Activated naive CD4-positive, alpha-beta T cell (primary cell): ENCODE measurements at places on chromosomes 4 and X.

DNA sequence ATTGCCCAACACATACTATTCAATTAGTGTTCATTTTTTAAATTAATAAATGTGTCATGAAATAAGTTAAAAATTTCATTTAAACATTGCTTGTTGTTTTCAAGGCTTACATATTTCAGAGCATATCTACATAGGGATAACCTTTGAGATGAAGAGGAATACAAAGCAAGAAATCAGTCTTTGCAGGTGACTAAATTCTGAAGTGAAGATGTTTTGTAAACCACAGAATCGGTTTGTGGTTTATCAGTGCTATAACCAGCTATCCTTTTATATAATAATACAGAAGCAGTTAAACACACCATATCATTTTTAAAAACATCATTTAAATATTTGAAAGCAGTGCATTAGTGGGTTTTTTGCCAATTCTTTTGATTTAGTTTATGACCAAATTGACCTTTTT lies 26.9 kb downstream of the FAM241A start:
- DNase-seq = no peak

- DNase-seq = no peak
Observed at GRCh38 chr4:40308528-40309122, 26.5 kb upstream of the CHRNA9 start.

- DNase-seq = no peak
Observed at GRCh38 chrX:155544881-155545280, 67.9 kb downstream of the TMLHE start.

DNA sequence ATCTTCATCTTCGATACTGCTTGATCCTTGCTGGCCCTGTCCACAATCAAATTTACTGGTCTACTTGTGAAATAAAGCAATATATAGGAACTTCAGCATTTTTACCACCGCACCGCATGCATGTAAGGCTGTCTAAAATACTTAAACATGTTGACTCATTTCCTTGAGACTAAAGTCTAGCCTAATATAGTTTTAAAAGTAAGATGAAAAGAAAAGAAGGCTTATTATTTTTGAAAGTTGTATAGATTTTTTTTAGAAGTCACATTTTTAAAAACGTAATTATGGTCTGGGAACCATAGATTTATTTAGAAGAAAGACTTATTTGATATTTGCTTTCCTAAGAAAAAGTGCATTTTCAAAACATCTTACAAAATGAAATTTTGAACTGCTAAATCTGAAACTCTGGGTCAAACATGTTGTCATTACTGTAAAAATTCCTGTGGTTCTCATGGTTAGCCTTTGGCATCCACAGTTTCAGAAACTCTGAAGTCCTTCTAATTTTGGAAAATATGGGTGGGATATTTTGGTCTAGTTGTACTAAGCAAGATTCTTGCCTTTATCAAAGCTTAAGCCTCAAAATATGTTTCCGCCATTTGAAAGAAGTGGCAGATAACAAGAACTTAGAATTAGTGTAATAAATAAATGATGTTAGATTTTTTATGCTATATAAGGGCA lies 423.5 kb upstream of the CTSO start:
- DNase-seq = no peak

GRCh38 chrX:13535376-13536165 lies 33.8 kb upstream of the EGFL6 start:
- no peak for DNase-seq

DNA sequence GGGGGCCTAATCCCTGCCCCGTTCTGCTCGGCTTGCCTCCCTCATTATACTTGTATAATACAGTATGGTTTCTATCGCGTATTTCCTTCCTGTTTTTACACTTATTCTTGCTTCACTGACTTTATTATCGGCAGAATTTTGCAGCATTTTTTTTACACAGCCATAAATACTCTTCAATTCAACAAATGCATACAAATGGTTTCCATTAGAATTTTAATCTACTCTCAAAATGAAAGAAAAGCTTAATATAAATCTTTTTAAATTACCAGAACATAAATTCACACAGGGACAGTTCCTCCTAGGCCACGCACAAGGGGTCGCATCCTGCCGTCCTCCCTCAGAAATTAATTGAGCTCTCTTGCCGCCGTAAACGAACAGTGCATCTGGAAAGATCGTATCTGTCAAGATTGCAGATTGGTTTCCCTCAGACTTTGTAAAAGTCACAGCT lies 42.9 kb downstream of the DCTD start:
- no peak for DNase-seq

GRCh38 chr4:7247521-7247920 lies 55.2 kb downstream of the SORCS2 start:
- no peak for DNase-seq

GRCh38 chrX:148466292-148466691 lies 34.1 kb upstream of the AFF2 start:
- no peak for DNase-seq

- no peak for DNase-seq
Observed at GRCh38 chrX:77900688-77901087, 1.4 kb downstream of the COX7B start.

GRCh38 chrX:149762696-149763614 lies 10.9 kb upstream of the HSFX1 start:
- DNase-seq = no peak

GRCh38 chr4:69051576-69051943 lies 44.7 kb upstream of the UGT2B7 start:
- DNase-seq = no peak

DNA sequence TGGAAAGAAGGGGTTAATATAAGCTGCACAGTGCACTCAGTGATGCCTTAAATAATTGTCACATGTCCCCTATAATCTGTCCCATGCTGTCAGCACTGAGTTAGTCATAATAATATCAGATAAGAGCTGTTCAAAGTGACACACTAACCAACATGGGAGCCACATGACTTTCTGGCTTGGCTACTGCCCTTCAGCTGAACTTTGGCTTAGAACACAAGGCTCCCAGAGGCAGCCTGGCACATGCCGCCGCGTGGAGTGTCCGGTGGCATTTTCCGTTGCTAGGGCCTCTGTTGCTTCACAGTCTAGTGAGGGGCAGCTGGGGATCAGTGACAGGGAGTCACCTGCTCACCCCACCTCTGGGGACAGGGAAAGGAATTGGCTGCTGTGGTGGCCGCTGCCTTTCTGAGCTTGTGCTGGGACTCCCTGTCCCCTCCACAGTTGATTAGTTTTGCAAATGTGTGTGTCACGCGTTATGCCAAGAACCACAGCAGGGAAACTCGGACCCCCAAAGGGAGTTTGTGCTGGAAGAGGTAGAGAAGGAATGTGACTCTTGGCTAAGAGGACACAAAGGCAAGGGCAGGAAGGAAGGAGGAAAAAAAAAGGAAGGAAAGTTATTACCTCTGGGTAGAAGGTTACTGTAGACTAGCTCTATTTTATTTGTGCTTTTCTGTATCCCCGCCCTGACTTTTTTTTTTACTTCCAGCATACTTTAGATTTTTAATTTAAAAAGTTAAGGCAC lies 41.1 kb upstream of the PPARGC1A start:
- no peak for DNase-seq

DNA sequence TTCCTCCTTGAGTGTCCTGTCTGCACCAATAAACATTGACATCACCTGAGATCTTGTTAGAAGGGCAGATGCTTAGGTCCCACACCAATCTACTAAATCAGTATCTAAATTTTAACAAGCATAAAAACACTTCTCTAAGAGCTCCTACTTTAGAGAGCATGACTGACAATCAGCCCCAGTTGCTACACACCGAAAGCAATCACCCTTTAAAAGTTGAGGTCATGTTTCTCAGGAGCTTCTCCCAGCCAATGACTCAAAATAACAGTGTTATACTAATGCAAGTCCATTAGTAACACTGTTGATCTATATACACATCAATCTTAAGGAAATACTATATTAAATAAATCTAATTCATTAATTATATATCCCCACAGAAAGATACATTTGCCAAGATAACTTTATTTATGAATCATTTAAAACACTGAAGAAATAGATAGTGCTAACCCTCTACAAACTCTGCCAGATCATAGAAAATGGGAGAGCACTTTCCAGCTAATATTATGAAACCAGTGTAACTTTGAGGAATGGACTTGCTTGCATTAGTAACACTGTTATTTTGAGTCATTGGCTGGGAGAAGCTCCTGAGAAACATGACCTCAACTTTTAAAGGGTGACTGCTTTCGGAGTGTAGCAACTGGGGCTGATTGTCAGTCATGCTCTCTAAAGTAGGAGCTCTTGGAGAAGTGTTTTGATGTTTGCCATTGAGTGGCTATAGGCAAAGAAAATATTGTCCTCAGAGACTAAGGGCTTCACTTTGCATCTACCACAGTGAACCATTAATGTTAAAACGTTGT lies 109.8 kb upstream of the HDX start:
- DNase-seq = no peak

DNA sequence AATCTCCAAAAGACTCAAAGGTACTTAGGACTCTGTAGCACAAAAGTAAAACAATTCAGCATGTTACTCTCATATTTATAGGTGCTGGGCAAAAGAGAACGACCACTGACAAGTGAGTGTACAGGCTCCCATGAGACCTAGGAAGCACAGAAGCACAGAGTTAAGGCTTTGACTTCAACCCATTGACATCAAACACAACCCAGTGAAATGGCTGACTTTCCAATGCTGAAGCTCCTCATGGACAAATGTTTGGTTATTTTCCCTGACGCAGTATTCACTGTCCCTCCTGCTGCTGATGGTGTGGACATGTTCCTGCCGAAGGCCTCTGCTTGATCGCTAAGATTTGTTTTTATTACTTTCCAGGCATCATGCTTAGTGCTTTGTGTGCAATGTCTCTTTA lies 148.7 kb downstream of the TSPAN5 start:
- DNase-seq = no peak

- no peak for DNase-seq
Observed at GRCh38 chr4:67236788-67237187, 308.5 kb downstream of the CENPC start.

DNA sequence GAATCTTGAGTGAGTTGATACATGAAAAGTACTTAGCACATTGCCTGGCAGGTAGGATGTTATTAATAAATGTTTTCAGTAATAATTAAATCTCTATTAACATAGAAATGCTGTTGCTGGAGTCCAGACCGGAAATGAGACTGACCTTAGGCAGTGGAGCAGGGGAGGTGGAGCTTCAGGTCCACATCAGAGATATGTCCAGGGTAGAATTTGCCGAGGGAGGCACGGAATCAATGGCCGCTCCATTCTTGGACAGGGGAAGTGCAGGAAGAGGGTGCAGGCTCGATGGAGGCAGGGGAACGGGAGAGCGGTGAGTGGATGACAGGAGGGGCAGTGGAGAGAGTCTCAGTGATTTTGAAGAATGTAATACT lies 107.3 kb downstream of the GATB start:
- no peak for DNase-seq

DNA sequence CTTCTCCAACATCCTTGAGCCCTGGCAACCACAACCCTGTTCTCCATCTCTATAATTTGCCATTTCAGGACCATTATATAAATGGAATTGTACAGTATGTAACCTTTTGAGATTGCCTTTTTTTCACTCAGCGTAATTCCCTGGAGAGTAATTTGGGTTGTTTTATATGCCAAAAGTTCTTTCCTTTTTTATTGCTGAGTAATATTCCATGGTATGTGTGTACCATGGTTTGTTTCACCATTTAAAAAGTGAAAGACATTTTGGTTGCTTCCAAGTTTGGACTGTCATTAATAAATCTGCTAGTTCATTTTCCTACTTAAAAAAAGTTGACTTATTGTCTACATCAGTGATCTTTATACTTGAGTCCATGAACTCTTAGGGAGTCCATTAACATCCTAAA lies 33.0 kb upstream of the SMIM10 start:
- DNase-seq = no peak

DNA sequence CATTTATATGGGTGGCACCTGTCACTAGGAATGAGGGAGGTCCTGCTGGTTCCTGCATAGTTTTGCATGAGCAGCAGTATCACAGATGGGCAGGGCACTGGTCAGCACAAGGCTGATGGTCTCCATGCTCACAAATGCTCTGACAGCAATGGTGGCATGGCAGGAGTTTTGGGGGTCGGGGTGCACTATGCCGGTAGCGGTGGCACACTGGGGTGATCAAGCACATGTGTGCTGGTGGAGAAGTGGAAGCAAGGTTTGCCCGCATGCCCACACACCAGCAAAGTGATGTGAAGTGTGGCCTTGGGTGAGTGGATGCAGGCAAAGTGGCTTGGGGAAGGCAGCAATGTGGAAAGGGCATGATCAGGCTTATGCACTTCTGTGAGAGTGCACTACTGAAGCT lies 60.5 kb upstream of the MAGEE1 start:
- DNase-seq = no peak

DNA sequence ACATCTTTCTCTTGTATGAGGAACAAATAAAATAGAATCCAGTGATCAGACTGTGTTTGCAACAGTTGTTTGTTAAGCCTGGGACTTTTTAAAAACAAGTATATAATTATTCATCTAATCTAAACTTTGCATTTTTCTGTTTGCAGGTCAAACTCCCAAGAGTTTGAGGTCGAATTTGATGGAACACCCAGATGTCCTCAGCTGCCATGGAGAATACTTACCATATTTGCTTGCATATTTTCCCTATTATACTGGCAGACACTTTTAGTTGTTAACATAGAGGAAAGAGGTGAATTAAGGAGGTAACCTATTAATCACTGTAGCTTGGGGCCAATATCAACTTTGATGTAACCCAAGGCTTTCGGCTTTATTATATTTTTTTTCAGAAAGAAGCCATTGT lies 401.5 kb upstream of the DIPK2B start:
- no peak for DNase-seq

GRCh38 chr4:74395633-74396032 lies 30.7 kb downstream of the EREG start:
- no peak for DNase-seq

GRCh38 chr4:165355900-165356300 lies 22.9 kb upstream of the CPE start:
- DNase-seq = no peak

DNA sequence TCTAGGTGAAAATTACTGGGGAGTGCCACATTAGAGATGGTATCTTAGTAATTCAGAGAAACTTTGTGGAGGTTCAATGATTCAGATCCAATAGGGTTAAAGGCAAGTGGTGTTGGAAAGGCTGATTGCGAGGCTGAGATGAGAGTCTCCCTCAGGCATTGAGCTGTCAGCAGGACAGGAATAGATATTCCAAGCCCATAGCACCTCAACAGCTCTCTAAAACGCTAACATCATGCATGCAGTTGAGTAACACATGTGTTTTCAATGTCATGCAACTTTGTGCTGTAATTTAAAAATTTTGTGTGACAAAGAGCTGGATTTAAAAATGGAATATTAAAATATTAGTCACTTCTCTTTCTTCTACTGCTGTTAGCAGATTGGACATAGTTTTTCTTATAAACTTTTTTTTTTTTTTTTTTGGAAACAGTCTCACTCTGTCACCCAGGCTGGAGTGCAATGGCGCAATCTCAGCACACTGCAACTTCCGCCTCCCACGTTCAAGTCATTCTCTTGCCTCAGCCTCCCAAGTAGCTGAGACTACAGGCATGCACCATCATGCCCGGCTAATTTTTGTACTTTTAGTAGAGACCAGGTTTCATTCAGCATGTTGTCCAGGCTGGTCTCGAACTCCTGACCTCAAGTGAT lies 173.5 kb upstream of the C1QTNF7 start:
- DNase-seq = no peak
